Thoracic aorta (tissue), 2 donors: ENCODE measurements at places on chromosomes 7 and 10.

DNA sequence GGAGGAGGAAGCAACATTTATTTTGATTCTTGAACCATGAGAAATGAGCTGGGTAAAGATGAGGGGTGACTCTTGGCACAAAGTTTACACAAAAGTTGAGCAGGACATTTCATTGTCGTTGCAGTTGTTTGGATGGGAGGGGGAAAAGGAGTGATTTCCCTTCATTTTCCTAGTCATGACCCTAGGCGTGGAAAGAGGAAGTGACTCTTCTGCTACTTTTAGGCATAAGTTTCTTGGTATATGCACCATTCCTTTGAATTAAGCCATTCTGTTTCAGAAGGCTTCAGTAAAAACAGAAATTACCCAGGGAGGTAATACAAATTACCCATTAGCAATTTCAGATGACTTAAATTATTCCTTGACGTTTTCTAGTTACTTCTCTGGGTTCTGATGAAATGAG lies 113.9 kb upstream of the FAM171A1 start:
- no peak overlapping the region for H3K4me3 ChIP-seq
- H3K27ac ChIP-seq, result peak overlapping the region; percentile 95
- no peak for DNase-seq
- H3K27me3 ChIP-seq, result no peaks in the 10 kb centered on the region
- H3K4me1 ChIP-seq, result peaks cover 64% of the 10 kb centered on the region

GRCh38 chr10:124705381-124705740 lies 38.8 kb downstream of the FAM53B start:
- no peak overlapping the region for H3K27ac ChIP-seq
- H3K27me3 ChIP-seq, result no peaks in the 10 kb centered on the region
- no peak for DNase-seq
- H3K4me1 ChIP-seq, result peaks cover 49% of the 10 kb centered on the region
- H3K36me3 ChIP-seq, result no peaks in the 10 kb centered on the region

GRCh38 chr10:5527332-5528200 lies 2.8 kb downstream of the CALML3 start:
- no peak overlapping the region for H3K4me3 ChIP-seq
- no peak overlapping the region for H3K27ac ChIP-seq
- DNase-seq, result no peak

DNA sequence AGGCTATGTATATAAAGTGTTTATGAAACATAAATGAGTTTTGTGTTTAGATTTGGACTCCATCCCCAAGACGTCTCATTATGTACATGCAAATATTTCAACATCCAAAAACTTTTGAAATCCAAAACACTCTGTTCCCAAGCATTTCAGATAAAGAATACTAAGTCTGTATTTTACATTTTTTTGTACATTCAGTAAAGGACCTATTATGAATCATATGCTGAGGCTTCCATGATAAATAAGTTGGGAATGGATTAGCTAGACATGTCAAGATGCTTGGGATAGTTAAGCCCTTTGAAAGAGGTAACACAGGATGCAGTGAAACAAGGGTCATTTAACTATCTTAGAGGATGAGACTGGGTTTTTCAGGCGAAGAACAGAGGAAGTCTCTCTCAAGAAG lies 262.9 kb downstream of the SNX13 start:
- DNase-seq, result no peak
- H3K27me3 ChIP-seq, result no peaks in the 10 kb centered on the region
- H3K4me1 ChIP-seq, result peaks cover 25% of the 10 kb centered on the region
- H3K36me3 ChIP-seq, result no peaks in the 10 kb centered on the region
- no peak overlapping the region for H3K27ac ChIP-seq

- H3K4me1 ChIP-seq, result no peaks in the 10 kb centered on the region
- H3K4me3 ChIP-seq, result no peak overlapping the region
- H3K27me3 ChIP-seq, result no peaks in the 10 kb centered on the region
- H3K36me3 ChIP-seq, result no peaks in the 10 kb centered on the region
- H3K27ac ChIP-seq, result no peak overlapping the region
Observed at GRCh38 chr10:121734589-121735045, 136.4 kb upstream of the FGFR2 start.

DNA sequence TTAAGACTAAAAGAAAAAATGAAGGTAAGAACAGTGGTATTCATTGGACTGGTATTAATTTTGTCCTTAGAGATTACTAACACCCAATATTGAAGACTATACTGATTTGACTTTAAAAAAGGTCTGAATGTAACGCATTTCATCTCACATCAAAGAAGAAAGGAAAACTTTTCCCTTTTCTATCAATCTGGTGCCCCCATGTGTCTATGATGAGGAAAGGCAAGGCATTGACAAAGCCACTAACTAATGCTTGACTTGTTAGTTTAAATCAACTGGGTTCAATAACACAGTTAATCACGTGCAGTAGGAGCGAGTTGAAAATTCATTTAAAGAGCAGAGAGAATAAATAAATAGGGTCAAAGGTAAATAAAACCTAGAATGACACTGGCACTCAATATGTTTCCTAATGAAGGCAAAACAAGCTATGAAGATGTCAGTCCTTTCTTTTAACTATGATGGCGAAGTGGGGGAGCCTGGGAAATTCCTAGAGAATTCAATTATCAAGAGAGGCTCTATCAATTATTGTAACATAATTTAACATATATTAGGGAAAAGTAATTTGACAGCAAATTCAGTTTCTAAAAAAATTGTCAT lies 180.9 kb downstream of the ANK3 start:
- no peaks in the 10 kb centered on the region for H3K27me3 ChIP-seq
- no peak overlapping the region for H3K27ac ChIP-seq
- no peak overlapping the region for H3K4me3 ChIP-seq
- H3K36me3 ChIP-seq, result no peaks in the 10 kb centered on the region
- no peak for DNase-seq

GRCh38 chr10:30862486-30862885 lies 169.2 kb downstream of the ZNF438 start:
- DNase-seq, result no peak
- no peak overlapping the region for H3K4me3 ChIP-seq
- H3K36me3 ChIP-seq, result no peaks in the 10 kb centered on the region
- H3K27ac ChIP-seq, result no peak overlapping the region
- H3K27me3 ChIP-seq, result no peaks in the 10 kb centered on the region
- peaks cover 5% of the 10 kb centered on the region for H3K4me1 ChIP-seq

DNA sequence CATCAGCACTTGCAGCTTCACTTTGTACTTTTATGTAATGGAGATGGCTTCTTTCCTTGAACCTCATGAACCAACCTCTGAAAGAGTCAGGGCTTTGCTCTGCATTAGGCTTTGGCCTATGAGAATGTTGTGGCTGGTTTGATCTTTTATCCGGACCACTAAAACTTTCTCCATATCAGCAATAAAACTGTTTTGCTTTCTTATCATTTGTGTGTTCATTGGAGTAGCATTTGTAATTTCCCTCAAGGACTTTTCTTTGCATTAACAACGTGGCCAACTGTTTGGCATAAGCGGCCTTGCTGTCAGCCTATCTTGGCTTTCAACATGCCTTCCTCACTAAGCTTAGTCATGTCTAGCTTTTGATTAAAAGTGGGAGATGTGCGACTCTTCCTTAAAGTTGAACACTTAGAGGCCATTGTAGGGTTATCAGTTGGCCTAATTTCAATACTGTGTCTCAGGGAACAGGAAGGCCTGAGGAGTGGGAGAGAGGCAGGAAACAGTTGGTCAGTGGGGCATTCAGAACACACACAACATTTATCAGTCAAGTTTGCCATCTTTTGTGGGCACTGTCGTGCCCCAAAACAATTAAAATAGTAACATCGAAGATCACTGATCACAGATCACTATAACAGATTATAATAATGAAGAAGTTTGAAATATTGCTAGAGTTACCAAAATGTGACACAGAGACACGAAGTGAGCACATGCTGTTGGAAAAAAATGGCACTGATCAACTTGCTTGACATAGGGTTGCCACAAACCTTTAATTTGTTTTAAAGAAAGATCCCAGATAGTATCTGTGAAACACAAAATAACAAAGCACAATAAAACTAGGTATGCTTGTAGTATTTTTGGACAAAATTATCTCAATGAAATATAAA lies 64.7 kb downstream of the NRF1 start:
- peaks cover 19% of the 10 kb centered on the region for H3K36me3 ChIP-seq
- H3K4me1 ChIP-seq, result no peaks in the 10 kb centered on the region

GRCh38 chr10:33041783-33042437 lies 83.9 kb upstream of the ITGB1 start:
- H3K4me3 ChIP-seq, result no peak overlapping the region
- no peaks in the 10 kb centered on the region for H3K27me3 ChIP-seq
- H3K4me1 ChIP-seq, result no peaks in the 10 kb centered on the region
- H3K27ac ChIP-seq, result no peak overlapping the region
- no peak for DNase-seq

GRCh38 chr7:40000734-40001315 lies 50.8 kb downstream of the CDK13 start:
- peaks cover 5% of the 10 kb centered on the region for H3K36me3 ChIP-seq
- H3K27ac ChIP-seq, result no peak overlapping the region
- no peaks in the 10 kb centered on the region for H3K27me3 ChIP-seq
- no peak overlapping the region for H3K4me3 ChIP-seq
- no peak for DNase-seq
- no peaks in the 10 kb centered on the region for H3K4me1 ChIP-seq
